ENCODE measurements at places on chromosomes 2 and 18.

GRCh38 chr18:48848641-48849143 is 102.1 kb downstream of the SMAD7 start:
- no peak for DNase-seq

DNA sequence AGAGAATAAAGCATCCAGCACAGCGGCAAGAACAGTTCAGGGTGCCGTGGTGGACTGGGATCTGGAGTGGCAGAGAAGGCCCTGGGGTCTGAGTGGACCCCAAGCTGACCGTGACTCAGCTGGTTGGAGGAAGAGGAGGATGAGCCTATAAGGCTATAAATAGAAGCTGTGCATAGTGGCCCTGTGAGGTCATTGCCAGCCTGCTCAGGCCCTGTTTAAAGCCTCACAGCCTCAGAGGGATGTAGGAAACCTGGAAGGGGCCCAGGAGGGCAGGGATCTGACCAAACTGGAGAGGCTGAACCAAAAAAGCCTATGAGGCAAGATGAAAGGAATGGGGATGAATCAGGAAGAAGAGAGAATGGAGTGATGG is 11.3 kb upstream of the DES start:
- DNase-seq, result no peak

DNA sequence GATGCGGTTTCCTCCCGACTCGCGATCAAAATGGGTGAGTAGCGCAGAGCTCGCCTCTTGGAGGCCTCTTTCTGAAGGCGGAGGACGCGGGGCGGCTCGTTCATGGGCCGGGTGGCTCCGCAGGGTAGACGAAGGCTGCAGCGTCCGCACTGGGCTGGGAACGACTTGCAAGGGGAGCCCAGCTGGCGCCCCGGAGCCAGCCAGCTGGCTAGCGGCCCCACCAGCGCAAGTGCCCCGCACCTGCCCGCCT is 328 bp upstream of the PASK start:
- no peak for DNase-seq

DNA sequence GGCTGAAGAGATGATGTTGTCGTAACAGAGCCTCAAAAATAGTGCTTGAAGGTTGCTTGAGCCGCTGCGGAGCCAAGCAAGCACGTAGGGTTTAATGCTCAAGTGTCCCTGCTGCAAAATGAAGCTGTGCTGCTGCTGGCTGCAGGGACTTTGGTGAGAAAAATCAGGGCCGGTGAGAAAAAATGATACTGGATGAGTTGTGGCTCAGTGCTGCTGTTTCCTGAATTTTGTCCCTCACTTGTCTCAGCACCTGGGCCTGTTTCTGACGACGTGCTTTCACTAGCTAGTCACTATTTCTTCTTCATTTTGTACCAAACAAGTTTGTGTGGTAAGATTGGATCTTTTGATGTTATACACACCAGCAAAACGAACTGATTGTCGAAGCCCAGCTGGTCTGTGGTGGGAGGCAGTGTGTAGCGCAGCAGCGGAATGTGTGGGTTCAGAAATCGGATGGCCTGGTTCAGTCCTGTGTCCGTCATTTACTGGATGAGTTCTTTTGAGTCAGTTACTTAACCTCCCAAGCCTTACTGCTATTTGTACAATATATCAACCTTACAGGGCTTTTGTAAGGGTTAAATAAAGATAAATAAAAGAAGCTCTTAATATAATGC is 172.8 kb upstream of the FOSL2 start:
- no peak for DNase-seq

- no peak for DNase-seq
These were observed 34.6 kb upstream of the RAB1A start for GRCh38 chr2:65164426-65164891.

DNA sequence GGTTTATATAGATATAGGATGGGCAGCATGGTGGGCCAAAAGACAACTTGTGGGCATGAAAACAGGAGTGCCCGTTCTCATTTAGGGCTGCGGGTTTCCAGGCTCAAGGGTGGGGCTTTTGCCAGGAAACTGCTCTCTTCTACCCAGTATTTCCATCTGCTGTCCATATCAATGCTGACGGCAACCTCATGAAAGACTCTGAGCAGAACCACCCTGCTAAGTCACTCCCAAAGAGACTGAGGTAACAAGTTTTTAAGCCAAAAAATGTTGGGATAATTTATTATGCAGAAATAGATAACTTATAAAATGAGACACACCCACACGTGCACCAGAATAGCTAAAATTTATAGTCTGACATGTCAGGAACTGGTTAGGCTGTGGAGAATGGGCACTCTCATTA is 36.1 kb upstream of the MPPE1 start:
- no peak for DNase-seq

DNA sequence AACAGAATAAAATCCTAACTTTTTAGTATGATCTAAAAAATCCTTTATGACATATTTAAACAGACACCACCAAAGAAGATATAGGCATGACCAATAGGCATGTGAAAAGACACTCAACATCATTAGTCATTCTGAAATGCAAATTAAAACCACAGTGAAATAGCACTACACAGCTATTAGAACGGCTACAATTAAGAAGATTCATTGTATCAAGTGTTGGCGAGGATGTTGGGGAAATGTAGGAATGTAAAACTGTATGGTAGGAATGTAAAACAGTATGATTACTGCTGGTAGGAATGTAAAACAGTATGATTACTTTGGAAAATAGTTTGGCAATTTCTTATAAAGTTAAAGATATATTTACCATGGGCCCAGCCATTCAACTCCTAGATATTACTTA is 253.3 kb upstream of the TCF4 start:
- DNase-seq, result no peak

- no peak for DNase-seq
These were observed 150.0 kb downstream of the EVA1A start for GRCh38 chr2:75410702-75411101.

- no peak for DNase-seq
These were observed 17.6 kb upstream of the CASP8 start for GRCh38 chr2:201242571-201243277.

DNA sequence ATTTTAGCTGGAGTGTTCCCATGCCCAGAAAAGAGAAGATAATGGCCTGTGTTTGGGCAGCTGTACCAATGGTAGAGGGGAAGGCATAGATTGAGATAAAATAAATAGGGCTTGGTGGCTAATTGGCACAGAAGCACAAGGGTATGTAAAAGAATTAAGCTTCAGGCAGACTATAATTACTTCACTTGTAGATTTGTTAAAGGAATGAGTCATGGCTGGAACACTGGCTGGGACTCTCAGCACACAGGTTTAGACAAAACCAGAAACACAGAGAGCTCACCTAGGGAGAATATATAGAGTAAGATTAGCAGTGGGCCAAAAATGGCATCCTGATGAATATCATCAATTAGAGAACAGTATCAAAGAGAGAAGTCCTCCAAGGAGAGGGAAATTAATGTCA is 198.3 kb upstream of the FIGN start:
- no peak for DNase-seq

GRCh38 chr2:31411771-31412170 is 2.8 kb downstream of the XDH start:
- DNase-seq, result no peak

DNA sequence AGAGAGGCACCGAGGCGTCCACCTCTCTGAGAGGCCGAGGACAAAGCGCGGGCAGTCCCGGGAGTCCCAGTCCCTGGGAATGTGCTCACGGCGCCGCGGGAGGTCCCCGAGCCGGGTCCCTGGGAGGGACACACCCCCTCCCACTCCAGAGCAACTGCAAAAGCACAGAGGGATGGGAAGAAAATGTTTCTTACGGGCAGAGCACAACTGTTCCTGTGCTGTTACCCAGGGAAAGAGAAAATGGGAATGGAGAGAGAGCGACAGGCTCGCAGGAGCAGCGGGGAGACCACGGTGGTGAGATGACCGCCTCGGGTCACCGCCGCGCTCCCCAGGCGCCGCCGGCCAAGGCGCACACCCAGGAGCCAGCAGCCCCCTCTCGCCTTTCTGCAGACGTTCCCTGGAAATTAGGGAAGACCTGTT is 1.2 kb upstream of the BCL11A start:
- no peak for DNase-seq

- DNase-seq, result no peak
These were observed 30.1 kb upstream of the EML4 start for GRCh38 chr2:42139101-42139500.

GRCh38 chr2:205056151-205056561 is 510.9 kb downstream of the PARD3B start:
- no peak for DNase-seq

DNA sequence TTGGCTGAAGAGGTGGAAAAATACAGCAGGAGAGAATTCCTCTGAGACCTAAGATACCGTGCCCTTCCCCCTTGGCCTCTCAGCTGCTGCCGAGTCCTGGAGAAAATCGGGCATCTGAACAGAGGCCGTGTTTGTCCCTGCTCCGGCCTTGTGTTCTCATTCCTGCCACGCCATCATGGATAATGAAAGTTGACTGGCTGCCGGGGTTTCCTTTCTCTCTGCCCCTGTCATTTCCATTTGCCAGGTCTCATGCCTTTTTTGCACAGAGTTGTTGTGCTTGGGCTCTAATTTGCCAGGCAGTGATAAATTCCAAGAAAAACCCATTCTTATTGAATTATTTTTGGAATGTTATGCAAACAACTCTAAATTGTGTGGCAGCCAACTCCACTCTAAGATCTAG is 496.9 kb upstream of the TNP1 start:
- DNase-seq, result no peak

DNA sequence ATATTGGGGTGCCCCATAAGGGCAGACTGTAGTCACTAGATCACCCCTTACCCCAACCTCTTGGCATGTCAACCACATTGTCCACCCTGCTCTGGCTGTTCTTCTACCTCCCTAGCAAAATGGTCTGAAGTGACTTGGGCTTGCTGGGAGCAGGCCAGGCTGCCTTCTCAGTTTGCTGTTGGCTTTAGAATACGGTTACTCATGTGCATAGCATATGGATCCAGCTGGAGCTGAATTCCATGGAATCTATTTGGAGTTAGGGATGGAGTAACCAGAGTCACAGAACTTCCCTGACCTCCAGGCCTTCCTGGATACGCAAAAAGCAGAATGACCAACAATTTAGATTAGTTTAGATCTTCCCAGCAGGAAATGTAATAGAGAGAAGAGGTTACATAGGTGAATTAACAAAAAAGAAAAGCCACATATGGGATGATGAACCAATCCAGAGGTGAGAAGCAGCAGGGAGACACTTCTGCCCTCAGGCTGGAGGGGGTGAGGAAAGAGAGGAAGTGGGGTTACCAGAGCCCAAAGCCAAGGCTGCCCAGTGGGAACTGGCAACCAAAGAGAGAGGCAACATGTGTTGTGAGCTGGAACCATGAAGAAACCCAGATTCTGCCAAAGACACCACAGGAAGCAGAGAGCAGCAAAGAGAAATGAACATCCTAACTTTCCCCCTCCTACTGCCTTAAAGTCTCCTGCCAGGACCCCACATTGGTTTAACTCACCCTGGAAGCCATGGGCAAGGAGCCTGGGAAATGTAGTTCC is 26.1 kb downstream of the PKDCC start:
- DNase-seq, result no peak

- DNase-seq, result no peak
These were observed 220.7 kb downstream of the TPGS2 start for GRCh38 chr18:36608107-36608506.

DNA sequence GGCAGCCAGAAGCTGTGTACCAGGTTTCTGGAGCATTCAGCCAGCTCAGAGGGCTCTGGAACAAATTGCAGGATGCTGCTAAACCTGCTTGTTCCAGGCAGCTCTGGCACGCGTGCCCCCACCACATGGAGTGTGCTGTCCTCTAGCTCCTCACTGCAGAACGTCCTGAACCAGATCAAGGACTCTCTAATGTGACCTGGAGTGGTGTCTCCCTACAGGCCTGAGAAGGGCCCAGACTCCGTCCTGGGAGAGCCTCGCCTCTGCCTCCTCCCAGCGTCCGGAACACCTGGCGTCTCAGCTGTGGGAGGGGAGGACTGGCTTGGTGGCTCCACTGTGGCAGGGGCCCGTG is 115.6 kb upstream of the GPC1 start:
- no peak for DNase-seq
